ENCODE measurements at places on chromosomes 2 and 18.

- DNase-seq: no peak
Measured at GRCh38 chr18:74892066-74892627, 294.5 kb downstream of the ZNF407 start.

GRCh38 chr2:31219131-31219969 is 2.0 kb upstream of the CAPN14 start:
- DNase-seq: no peak

DNA sequence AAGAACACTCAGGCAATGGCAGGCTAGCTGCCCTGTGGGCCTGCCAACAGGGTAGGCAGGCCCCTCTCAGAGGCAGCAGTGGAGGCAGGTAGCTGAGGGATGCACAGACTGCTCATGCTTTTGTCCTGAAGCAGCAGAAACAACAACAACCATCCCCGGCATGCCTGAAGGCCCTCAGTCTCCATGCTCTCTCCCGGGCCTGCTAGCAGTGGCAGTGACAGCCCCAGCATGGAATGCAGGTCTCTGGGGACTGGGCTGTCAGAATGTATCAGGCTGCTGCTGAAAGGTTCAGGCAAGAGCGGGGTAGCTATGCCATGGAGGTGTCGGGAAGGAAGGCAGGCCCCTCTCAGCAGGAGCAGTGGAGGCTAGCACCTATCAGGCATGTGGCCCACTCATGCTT is 209.8 kb downstream of the KCNJ3 start:
- DNase-seq: no peak

GRCh38 chr2:235757212-235757611 is 263.4 kb downstream of the AGAP1 start:
- DNase-seq: no peak

- no peak for DNase-seq
Measured at GRCh38 chr2:68157002-68157401, 686 bp upstream of the PNO1 start.

DNA sequence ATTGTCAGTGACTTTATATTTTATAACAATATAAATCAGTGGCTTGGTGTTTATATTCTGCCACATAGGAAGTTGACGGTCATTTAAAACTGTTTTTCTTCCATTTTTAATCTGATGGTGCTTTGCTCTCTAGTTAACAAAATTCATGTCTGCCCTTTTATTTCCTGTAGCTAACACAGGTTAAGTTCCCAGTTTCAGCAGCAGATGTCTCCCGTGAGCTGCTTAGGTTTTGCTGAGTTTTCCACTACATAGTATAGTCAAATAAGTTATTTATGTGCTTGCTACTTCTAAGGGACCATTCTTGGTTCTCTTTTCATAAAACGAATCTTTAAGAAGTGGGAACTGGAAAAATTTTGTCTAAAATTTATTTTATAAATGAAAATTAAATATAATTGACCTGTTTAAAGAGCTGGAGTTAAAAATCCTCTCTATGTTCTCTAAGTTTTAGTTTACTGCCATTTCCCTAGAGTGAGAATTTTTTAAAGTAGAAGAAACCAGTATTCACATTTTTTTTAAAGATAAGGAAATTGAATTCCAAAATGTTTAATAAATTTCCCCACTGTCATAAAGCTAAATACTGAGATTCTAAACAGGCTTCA is 20.6 kb downstream of the HTR2B start:
- peak; percentile 19 for DNase-seq

DNA sequence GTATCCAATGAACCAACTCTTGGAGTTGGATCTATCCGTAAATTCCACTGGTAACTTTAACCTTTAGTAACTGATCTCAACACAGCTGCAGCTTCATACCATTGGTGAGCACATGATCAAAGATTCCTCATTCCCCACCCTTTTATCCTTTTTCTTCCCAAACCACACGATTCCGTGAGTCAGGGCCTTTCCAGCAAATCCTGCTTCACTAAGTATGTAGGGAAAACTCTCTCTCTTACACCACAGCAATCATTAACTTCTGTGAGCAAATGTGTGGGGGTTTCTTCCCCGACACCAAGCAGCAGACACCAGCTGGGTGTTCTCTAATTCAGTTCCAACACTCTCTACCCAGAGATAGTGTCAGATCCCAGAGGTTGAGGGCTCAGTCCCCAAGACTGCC is 23.5 kb downstream of the ELP2 start:
- DNase-seq: no peak

GRCh38 chr2:64374686-64375085 is 79.3 kb upstream of the LGALSL start:
- no peak for DNase-seq

DNA sequence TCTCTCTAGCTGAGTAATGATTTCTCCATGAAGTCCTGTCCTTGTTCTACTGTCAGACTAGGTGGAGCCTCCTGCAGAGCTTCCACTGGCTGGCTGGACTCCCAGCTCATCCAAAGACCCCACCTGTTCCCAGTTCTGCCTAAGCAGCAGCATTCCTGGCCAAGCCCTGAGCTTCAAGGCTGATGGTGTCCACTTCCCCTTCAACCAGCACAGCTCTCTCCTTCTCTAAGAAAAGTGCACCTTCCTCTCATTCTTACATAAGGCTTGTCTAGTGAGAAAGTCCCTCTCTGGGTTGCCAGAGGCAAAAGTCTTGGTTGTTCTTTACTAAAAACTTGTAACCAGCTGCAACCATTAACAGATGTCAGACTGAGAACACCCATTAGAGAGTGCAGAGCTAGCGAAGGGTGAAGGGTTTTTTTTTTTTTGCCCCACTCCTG is 58.9 kb downstream of the CXCR4 start:
- DNase-seq: no peak

- DNase-seq: no peak
Measured at GRCh38 chr2:241558532-241559322, at the start of gene BOK. TSS of gene BOK (plus strand) at chr2:241558745. CDS start at chr2:241559484, 739 bp downstream.

DNA sequence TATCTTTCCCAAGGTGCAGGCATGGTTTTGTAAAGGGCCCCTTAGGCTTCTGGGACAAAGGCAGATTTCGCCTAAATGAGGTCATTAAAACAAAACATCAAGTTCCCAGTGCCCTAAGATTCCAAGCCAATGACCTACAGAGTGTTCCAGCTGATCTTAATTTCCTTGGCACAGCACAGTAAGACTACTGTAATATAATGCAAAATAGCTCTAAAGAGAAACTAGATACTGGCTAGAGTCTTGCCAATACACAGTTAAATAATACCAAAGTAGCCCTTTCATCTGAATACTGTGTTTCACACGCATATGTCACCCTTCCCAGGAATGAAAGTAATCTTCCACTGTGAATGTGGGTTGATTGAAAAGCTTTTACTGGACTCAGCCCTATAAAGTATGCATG is 14.7 kb downstream of the GRB14 start:
- no peak for DNase-seq

DNA sequence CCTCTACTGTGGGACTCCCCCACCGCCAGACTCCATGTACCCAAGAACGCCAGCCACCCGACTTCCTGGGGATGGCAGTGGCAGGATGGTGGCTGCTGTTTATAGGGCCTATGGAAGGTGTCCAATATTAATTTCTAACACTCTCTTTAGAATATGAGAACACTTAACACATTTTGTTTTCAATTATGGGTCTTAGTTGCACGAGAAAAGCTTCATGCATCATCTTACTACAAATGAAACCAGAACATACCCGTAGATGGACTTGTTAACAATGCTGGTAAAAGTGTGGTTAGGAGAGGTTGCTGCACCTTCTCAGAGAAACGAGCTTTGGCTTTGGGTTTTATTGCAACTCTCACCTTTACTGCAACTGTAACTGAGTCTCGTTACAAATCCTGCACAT is 335.6 kb upstream of the ID2 start:
- no peak for DNase-seq

DNA sequence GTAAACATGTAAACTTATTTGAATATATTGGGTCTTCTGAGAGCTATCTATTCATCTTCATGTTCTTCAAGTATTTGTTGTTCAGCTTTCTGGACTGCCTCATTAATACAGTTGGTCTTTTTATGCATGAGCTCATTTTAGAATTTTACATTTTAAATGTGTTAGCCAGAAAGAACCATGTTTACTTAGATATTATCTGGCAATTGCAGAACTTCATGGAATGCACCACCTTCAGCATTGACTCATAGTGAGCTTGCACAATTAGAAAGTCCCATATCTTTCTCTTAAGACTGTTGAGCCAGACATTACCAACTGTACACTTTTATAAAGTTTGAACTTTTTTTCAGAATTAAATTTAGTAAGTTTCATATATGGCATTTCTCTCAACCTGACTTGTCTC is 536.7 kb downstream of the RIT2 start:
- no peak for DNase-seq

DNA sequence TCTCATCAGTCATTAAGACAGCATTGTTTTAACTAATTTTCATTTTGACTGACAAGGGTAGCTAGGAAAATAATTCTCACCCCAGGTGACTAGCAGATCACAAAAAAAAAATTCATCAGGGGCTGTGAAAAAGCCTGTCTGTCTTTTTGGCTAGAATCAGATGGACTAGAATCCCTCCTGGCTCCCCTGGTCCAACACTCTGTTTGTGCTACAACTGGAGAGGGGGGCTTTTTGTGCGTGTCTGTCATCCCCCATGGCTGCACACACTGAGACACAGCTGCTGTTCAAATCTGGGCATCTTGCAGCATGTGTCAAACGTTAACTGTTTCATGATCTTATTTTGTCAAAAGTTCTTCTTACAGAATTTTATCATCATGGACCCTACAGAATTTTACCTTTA is 51.2 kb downstream of the KIAA2012 start:
- no peak for DNase-seq

DNA sequence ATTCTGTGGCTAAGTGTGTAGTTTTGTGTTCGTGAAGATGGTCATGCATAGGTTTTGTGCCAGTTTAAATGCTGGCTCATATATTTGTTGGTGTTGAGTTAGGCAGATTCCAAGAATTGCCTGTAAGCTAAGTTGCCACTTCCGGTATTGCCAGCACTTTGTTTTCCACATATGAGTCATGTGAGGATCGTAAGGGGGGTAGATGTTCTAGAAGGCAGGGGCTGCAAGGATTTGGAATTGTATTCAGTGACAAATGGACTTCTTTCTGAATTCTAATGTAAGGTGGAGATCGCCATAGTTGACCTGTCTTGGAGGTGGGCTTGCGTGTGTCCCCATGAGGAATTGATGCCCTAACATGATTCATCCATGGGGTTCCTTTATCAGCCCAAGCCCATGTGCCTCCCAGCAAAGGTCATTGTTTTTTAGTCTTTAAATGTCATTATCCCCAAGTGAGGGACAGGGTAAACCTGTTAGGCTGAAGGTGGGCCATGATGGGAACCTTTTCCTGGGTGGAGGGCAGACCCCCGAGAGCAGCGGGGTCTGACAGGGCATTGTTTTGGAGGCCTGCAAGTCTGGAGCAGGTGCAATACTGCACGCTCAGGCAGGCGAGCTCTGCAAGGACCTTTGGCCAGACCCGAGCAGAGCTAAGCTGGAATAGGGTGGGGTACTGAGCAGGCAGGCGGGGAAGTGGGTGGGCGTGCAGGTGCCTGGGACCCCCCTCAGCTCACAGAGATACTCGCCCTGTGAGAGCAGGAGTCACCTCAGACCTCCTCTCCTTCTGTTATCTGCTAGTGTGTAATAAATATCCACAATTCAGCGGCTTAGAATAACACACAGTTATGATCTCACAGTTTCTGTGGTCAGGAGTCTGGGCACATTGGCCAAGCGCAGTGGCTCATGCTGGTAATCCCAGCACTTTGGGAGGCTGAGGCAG is 77.4 kb downstream of the LRRFIP1 start:
- DNase-seq: no peak

GRCh38 chr2:74499267-74499939 is at the start of gene LBX2:
TSS of gene LBX2 (minus strand) at chr2:74499603. CDS start at chr2:74499537, 66 bp downstream.
- no peak for DNase-seq

GRCh38 chr2:130756874-130757668 is 1.7 kb downstream of the AMER3 start:
- DNase-seq: no peak

DNA sequence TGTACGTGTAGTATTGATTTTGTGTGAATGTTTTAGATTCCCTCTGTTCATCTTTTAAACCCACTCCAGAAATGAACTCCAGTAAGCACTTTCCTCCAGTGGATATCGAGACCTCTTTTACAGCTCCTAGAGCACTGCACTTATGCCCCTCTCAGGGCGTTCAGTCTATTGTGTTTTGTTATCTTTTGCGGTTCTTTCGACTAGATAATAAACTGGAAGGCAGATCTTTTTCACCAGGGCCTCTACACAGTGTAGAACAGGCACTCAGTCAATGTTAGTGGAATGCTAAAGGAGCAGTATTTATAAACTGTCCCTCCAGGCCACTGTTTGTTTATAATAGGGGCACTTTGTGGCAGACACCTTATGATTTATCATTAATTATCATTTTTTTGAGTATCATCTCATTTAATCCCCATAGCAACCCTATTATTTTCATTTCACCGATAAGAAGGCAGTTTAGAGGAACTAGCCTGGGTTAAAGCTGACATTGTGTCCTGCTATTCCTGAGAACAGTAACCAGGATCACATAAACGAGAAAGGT is 742 bp upstream of the SOS1 start:
- no peak for DNase-seq

DNA sequence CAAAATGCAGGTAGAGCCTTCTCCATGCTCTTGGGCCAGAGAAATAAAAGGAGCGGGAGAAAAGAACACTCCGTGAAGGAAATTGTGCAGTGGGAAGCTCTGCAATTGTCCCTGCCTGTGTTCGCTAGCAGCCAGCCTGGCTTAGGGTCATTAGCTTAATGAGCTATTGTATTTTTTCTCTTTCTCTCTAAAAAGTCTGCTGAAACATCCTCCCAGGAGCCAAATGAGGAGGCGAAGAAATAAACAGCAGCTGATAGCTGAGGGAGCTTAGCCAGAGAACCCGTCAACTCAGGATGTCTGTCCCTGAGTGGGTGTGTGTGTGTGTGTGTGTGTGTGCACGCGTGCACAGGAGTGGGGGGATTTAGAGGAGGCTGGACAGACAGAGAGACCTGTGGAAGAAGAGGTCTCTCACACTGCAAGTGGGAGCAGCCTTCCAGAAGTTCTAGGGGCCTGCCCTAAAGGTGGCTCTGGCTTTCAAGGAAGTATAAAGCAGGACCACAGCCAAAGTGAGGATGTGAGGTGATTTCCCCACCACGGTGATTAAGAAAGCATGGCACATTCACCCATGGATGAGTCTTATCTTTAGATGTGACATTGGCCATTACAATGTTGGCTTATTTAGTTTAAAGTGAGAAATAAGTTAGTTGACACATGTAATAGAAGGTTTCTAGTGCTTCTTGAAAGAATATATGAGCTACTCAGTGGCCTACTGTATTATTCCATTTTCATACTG is 690.4 kb downstream of the RNF144A start:
- DNase-seq: no peak

GRCh38 chr2:28400419-28400818 is 7.8 kb downstream of the FOSL2 start:
- no peak for DNase-seq

- DNase-seq: no peak
Measured at GRCh38 chr2:156456616-156457015, 20.4 kb downstream of the GPD2 start.

GRCh38 chr18:568731-569130 is 11.4 kb upstream of the CETN1 start:
- no peak for DNase-seq

DNA sequence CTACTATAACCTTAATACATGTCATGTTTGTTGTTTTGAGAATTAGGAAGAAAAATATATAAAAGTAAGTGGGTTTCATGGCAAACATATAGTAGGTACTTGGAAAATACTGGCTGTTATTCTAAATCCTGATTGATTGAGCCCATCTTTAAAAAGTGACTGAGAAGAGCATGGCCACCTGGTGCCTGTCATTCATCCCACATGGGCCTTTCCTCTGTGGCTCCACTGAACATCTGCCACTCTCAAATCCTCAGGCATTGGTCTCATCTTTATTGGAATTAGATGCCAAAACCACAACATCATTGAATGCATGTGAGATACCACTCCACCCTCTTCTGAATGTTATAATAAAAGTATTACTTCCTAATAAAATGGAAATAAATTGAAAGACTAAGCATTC is 101.6 kb upstream of the TTN start:
- no peak for DNase-seq

Measured in SHP77 (cell line).